ENCODE measurements at places on chromosomes 1 and 21.

DNA sequence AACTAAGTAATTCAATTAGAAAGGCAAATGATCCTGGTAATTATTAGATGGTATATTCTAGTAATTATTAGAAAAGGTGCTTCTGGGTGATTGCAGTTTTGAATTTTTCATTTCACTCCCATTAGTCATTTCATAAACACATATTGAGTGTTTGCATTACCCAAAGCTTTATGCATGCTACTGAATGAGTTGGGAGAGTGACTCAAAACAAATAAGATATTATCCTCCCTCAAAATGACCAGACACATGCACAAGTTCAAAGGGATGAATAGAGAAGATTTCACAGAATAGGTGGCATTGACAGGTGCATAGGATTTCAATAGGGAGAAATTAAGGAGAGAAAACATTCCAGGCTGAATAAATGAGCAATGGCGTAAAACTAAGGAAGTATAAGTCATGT is 84.7 kb downstream of the PHTF1 start:
- no peak for DNase-seq

GRCh38 chr1:234955107-234955731 is 173.4 kb downstream of the TOMM20 start:
- DNase-seq = no peak

- no peak for DNase-seq
Observed at GRCh38 chr1:59994302-59995198, 68.0 kb upstream of the CYP2J2 start.

GRCh38 chr21:25453524-25453923 is 153.8 kb downstream of the MRPL39 start:
- DNase-seq = no peak

GRCh38 chr1:18673976-18674375 is 43.3 kb downstream of the PAX7 start:
- no peak for DNase-seq

GRCh38 chr1:37634244-37634991 is at the start of gene RSPO1:
TSS of gene RSPO1 (minus strand) at chr1:37634892. CDS start at chr1:37629661, 5,231 bp downstream.
- DNase-seq = no peak

DNA sequence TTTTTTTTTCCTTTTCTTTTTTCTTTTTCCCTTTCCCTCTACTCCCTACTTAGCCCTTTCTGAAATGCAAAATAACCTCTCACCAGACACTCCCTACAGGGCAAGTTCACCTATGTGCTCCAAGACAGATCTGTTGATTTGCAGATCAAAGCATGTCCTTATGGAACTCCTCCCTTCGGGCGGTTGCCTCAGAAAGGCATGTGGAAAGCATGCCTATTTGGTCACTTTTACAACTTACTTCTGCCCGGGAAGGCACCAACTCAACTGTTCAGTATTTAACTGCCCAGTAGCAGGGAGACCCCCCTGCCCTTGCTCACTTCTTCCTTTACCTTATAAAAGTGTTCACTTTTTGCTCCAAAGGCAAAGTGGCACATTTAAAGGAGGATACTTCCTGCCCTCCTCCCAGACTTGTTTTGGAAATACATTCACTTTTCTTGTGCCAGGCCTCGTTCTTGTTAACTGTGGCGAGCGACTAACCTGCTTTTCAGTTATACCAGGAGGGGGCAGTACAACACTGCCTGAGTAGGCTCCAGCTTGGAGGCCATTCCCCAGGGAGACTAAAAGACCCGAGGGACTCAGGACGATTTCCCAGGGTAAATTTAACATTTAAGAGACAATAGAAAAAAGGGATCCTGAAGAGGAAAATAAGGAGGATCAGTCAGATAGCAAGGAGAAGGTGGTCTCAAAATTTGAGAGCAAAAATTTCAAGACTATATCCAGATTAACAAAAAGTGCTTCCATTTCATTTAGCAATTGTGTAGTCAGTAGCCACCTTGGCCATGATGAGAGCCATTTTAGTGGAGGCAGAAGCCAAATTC is 12.3 kb upstream of the SLAMF7 start:
- DNase-seq = peak; percentile 67

GRCh38 chr1:208772891-208773290 is 528.7 kb upstream of the PLXNA2 start:
- DNase-seq = no peak

- no peak for DNase-seq
Observed at GRCh38 chr1:56993475-56993874, 27.7 kb upstream of the C8B start.
